ENCODE measurements at places on chromosomes 4 and X.

GRCh38 chr4:2510351-2511259 is 25.8 kb upstream of the FAM193A start:
- no peaks in the 10 kb centered on the region for H3K27me3 ChIP-seq
- no peak overlapping the region for H3K27ac ChIP-seq
- DNase-seq = no peak
- H3K4me1 ChIP-seq = no peaks in the 10 kb centered on the region
- peaks cover 81% of the 10 kb centered on the region for H3K36me3 ChIP-seq

DNA sequence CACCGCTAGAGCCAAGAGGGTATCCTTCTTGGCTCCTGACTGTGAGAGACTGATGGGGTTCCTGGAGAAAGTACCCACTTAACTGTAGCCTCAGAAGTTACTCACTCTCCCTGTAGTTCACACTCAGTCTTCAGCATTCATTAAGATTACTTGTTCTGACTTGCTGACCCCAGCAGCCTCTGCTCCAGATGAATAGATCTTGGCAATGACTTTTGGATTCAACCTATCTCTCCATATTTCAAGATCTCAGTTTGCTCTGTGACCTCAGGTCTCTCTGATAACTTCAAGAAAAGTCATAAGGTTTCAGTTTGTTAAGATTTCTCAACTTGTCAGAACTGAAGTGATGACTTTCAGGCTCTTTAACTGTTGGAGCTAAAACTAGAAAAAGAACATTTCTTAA is 825.6 kb downstream of the PCDH7 start:
- H3K4me1 ChIP-seq = no peaks in the 10 kb centered on the region
- no peaks in the 10 kb centered on the region for H3K27me3 ChIP-seq
- no peak overlapping the region for H3K4me3 ChIP-seq
- H3K27ac ChIP-seq = no peak overlapping the region
- H3K36me3 ChIP-seq = peaks cover under 1% of the 10 kb centered on the region

GRCh38 chr4:112511093-112511802 is 4.7 kb downstream of the NEUROG2 start:
- H3K27me3 ChIP-seq = peaks cover 73% of the 10 kb centered on the region
- H3K4me1 ChIP-seq = peaks cover 17% of the 10 kb centered on the region
- H3K36me3 ChIP-seq = no peaks in the 10 kb centered on the region
- no peak overlapping the region for H3K27ac ChIP-seq
- DNase-seq = no peak
- no peak overlapping the region for H3K4me3 ChIP-seq

GRCh38 chr4:42197341-42197740 is 44.9 kb upstream of the BEND4 start:
- H3K27ac ChIP-seq = no peak overlapping the region
- no peaks in the 10 kb centered on the region for H3K36me3 ChIP-seq
- no peak overlapping the region for H3K4me3 ChIP-seq
- no peaks in the 10 kb centered on the region for H3K4me1 ChIP-seq

DNA sequence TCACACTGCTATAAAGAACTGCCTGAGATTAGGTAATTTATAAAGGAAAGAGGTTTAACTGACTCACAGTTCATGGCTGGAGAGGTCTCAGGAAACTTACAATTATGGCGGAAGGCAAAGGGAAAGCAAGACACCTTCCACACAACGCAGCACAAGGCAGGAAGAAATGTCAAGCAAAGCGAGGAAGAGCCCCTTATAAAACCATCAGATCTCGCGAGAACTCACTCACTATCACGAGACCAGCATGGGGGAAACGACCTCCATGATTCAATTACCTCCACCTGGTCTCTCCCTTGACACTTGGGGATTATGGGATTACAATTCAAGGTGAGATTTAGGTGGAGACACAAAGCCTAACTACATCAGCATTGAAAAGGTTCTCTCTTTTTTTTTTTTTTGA is 39.6 kb downstream of the PALLD start:
- no peaks in the 10 kb centered on the region for H3K27me3 ChIP-seq
- H3K4me3 ChIP-seq = no peak overlapping the region
- no peaks in the 10 kb centered on the region for H3K4me1 ChIP-seq
- no peak overlapping the region for H3K27ac ChIP-seq

GRCh38 chrX:30938295-30938694 is 49.2 kb upstream of the TAB3 start:
- DNase-seq = no peak
- no peaks in the 10 kb centered on the region for H3K4me1 ChIP-seq
- H3K4me3 ChIP-seq = no peak overlapping the region
- no peaks in the 10 kb centered on the region for H3K36me3 ChIP-seq

- peak; percentile 80 for DNase-seq
- peaks cover 45% of the 10 kb centered on the region for H3K27me3 ChIP-seq
- H3K4me3 ChIP-seq = no peak overlapping the region
- H3K36me3 ChIP-seq = no peaks in the 10 kb centered on the region
- H3K27ac ChIP-seq = peak overlapping the region; percentile 75
Observed at GRCh38 chrX:96563646-96564045, 121.0 kb upstream of the DIAPH2 start.

- no peak overlapping the region for H3K4me3 ChIP-seq
- H3K4me1 ChIP-seq = peaks cover 23% of the 10 kb centered on the region
- H3K27ac ChIP-seq = no peak overlapping the region
- no peaks in the 10 kb centered on the region for H3K36me3 ChIP-seq
Observed at GRCh38 chr4:113635739-113636437, 125.7 kb downstream of the CAMK2D start.

- H3K27me3 ChIP-seq = no peaks in the 10 kb centered on the region
- H3K4me3 ChIP-seq = no peak overlapping the region
- no peaks in the 10 kb centered on the region for H3K4me1 ChIP-seq
- no peak overlapping the region for H3K27ac ChIP-seq
Observed at GRCh38 chrX:129572422-129572821, 32.4 kb downstream of the OCRL start.

GRCh38 chrX:133213117-133213516 is 5.0 kb downstream of the TFDP3 start:
- no peak overlapping the region for H3K27ac ChIP-seq
- no peaks in the 10 kb centered on the region for H3K27me3 ChIP-seq
- no peak for DNase-seq

DNA sequence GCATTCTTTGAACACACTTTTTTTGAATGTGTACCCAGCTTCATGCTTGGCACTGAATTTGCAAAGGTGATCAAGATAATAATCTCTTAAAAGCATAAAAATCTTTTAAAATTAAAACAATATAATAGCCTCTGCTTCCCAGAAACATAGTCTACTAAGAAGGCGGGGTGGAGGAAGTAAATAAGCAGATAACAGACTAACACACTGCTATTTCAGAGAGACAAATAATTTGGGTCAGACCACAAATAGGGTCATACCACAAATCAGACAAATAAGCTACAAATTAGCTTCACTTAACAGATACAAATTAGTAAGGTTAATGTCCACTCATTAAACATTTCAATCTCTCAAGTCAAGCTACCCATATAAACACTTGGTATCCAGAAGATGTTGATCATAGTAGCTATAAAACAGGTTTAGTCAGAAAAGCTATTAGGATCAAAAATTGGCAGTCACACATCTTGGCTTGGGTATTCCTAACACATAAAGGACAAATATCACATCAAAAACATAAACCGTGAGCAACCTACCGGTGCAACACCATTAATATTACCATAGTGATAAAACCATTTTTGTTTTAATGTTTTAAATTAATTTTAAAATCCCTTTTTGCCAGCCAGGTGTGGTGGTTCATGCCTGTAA is 47.3 kb downstream of the PPP3CA start:
- DNase-seq = no peak
- H3K27me3 ChIP-seq = no peaks in the 10 kb centered on the region
- no peak overlapping the region for H3K27ac ChIP-seq
- no peaks in the 10 kb centered on the region for H3K36me3 ChIP-seq
- H3K4me3 ChIP-seq = no peak overlapping the region
- no peaks in the 10 kb centered on the region for H3K4me1 ChIP-seq

DNA sequence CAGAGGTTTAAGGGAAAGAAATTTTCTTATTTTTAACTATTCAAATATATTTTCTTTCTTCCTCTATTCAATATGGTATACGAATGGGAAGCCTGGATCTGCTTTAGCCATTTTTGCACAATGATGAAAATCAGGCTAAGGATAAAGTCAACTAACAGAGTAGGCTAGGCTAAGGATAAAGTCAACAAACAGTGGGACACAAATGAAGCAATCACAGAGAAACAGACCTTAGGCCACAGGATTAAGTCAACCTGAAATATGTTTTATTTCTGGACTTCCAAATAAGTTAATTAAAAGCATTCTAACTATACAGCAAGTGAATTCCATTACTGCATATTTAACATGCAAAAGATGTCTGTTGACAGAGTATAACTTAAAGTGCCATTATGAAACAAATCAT is 17.0 kb downstream of the DYNLT3 start:
- no peaks in the 10 kb centered on the region for H3K4me1 ChIP-seq
- H3K4me3 ChIP-seq = no peak overlapping the region
- peaks cover 16% of the 10 kb centered on the region for H3K27me3 ChIP-seq
- H3K27ac ChIP-seq = no peak overlapping the region
- no peak for DNase-seq

DNA sequence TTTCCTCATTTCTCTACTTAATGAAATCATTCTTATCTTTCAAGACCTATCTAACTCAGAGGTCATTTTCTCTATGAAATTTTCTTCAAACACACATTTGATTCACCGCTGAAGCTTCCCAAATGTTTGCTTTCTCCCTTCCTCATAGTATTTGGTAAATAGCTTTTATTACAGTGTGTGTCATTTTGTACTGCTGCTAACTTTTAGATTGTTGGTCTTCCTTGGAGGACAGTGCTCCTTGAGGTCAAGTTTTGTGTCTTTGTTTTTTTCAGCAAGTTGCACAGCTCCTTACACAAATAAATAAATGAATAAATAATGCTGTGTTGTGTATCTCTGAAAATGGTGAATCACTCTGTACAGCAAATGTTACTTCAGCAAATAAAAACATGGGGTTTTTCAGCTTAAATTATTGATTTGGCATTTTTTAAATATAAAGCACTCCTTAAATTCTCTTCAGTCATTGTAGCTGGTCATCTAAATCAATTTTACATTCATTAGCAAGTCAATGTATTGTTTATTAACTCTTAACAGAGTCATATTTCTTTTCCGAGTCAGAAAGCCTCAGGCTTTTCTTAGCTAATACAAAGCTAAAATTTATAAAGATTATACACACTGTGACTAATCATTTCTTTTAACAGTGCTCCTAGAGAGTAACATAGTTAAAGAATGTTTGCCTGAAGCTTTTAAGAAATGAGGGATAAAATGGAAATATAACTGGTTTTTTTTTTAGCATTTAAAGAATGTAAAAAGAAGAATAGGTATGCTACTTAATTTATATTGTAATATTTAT is 30.1 kb upstream of the MAD2L1 start:
- no peaks in the 10 kb centered on the region for H3K4me1 ChIP-seq
- DNase-seq = no peak
- no peak overlapping the region for H3K4me3 ChIP-seq
- no peak overlapping the region for H3K27ac ChIP-seq
- no peaks in the 10 kb centered on the region for H3K27me3 ChIP-seq
- H3K36me3 ChIP-seq = no peaks in the 10 kb centered on the region

- no peaks in the 10 kb centered on the region for H3K36me3 ChIP-seq
- no peak overlapping the region for H3K4me3 ChIP-seq
- no peaks in the 10 kb centered on the region for H3K27me3 ChIP-seq
- peaks cover 10% of the 10 kb centered on the region for H3K4me1 ChIP-seq
Observed at GRCh38 chr4:168514249-168514852, 17.5 kb downstream of the PALLD start.
